T-helper 17 cell (primary cell): ENCODE measurements at places on chromosomes 6 and 20.

GRCh38 chr6:118893064-118893806 is 717 bp upstream of the ASF1A start:
- DNase-seq = no peak

DNA sequence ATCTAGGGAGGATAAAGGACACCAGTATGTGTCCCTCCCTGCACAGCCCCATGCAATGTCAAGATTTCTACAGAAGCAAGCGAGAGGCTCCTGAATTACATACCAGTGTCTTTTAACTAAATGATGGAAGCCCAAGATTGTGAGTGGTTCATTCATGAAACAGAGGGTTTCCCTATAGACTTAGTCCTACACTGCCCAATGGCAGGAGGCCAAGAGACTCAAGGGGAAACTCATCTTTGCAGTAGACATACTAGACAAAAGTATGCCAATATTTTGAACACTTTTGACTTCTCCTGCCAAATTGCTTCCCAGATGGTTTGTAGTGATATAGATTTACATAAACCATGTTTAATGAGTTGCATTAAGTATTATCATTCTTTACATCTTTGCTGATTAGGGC is 557.2 kb upstream of the JAG1 start:
- DNase-seq = no peak

DNA sequence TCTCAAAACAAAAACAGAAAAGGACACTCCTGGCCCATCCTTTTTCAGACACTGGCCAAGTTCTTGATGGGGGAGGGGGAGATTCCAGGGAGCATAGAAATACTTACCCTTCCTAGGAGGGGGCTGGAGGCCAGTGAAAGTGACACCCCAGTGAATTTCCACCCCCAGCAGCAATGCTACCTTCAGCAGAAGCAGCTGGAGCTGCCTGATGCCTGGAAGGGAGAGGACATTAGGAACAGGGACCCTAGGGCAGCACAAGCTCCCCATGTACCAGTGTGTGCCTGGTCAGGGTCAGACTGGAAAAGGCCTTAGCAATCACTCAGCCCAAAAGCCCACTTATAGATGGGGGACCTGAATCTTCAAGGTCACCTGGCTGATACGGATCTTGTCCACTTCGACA is 2.4 kb downstream of the MICAL1 start:
- no peak for DNase-seq

DNA sequence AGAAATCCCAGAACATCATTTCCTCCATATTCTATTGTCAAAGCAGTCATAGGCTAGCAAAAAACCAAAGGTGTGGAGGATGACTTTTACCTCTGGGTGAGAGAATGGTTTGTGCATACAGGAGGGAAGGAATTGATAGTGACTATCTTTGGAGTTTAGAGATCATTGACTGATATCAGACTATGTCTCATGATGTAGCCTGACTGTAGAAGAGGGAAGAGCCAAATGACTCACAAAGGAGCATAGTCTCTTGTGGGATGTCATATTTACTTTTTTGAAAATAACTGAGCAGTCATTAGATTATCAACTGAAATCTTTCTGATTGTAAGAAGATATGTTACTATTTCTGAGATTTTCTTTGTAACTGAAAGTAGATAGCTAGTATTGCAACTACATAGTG is 158.5 kb downstream of the FLRT3 start:
- no peak for DNase-seq
